ENCODE measurements at places on chromosomes 1 and 21.
A peak's percentile ranks its signal among the peaks of the same experiment; 100 is the strongest.

DNA sequence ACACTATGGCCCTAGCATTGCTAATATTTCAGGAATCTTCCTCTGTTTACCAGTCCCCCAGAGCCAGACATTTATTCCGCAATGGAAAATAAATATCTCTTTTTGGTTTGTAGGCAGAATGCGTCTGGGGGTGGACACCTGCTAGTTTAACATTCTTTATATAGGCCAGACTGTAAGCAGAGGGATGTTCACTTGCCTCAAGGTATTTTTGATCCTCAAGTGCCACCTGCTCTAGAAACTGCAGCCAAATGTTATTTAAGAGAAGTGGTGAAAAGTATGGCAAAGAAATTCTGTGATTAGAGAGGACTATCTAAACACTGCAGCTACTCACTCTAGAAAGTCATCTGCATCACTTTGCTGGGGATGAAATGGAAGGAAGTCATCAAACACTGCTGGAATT is 164.7 kb downstream of the NEGR1 start:
- no peak for DNase-seq

DNA sequence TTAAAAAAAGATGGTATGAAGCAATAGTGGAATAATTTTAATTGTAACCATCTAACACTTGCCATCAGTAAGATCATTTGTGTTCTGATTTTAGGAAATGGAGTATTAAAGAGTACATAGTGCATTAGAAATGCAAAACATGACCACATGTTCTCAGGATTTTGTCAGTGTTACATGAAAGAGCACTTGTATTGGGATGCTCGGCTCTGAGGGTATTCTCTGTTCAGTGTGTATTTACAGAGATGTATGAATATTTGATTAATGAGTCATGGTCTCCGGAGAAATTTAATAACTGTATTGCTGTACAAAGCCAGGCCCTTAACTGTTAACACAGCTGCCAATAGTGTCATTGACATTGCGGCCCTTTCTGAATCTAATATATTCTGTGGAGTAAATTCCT is 91.7 kb downstream of the ATG4C start:
- no peak for DNase-seq

- no peak for DNase-seq
These were observed 56.1 kb upstream of the CAMK1G start for GRCh38 chr1:209527372-209527771.

GRCh38 chr1:11981378-11982009 is 1.2 kb downstream of the MFN2 start:
- no peak for DNase-seq

GRCh38 chr1:84433258-84434080 is 35.2 kb downstream of the DNASE2B start:
- DNase-seq: peak; percentile 89

DNA sequence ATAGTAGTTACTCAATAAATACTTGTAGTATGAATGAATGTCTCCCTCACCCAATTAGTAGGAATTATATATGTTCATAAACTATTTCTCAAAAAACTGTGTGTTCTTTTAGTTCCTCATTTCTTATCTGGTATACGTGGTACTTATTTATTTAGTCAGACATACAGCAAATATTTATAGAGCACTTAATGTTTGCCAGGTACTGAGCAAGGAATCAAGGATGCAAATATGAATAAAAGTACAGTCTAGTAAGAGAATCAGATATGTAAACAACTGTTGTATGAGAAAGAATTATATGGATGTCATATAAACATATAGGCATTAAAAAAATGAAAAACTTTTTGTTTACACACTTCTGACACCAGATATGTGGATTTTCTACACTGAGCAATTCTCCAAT is 58.5 kb downstream of the ATF6 start:
- DNase-seq: no peak

DNA sequence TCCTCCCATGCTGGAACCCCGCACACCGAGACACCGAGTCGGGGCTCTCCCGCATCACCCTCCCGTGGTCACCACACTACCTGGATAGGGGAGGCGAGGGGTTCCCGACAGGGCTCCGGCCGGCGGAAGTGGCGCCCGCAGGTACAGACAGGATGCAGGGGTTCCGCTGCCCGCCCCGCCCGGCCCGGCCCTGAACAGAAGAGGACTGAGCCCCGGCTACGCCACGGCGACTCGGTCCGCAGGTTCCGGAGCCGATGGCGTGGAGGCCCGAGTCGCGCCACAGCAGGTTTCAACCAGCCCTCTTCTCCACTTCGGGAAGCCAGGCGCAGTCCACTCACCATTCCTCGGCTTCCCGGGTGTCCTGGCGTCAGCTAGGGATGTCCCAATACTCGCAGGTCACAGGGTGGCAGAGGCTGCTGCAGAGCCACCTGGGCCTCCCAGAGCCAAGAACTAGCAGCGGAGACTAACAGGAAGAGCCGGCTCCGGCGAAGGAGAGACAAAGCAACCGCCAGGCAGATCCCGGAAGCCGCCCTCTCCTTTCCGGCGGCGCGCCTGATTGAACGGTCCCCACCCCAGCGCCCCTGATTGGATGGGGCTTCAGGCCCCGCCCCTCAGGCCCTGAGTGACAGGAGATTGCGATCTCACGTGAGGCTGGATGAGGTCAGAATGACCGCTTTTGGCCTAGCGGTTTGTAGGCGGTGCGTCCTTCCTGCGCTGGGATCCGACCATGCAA is at the start of gene ZNF669:
TSS of gene ZNF669 (minus strand) at position 498 of the 733 bp plus-strand sequence. CDS start at position 341, 157 bp downstream.
- DNase-seq: peak; percentile 92

All from CD4-positive, alpha-beta T cell treated with Interleukin-17A for 1 hour (primary cell).